T47D (cell line): ENCODE measurements at places on chromosomes 7 and 10.

- peak; percentile 92 for DNase-seq
Measured at GRCh38 chr10:97327348-97328294, 6.9 kb downstream of the FRAT2 start.

- no peak for DNase-seq
Measured at GRCh38 chr10:132504501-132505272, 32.9 kb upstream of the INPP5A start.

DNA sequence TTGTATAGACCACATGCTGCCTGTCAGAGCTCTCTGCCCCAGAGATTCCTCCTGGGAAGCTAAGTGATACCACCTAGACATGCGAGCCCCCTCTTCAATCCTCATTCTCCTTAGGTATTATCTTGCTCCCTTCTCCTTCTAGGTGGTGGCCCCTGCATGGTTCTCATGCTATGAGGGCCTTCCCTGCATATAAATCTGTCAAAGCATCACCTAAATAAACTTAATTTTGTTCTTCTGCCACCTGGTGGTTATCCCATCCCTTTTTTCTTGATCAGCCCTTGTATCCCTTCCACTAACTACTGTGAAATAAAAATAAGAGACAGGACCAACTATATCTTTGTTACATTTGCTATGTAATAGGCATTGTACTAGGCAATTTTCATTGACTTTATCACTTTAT is 242.1 kb downstream of the CDC14C start:
- peak; percentile 37 for DNase-seq

DNA sequence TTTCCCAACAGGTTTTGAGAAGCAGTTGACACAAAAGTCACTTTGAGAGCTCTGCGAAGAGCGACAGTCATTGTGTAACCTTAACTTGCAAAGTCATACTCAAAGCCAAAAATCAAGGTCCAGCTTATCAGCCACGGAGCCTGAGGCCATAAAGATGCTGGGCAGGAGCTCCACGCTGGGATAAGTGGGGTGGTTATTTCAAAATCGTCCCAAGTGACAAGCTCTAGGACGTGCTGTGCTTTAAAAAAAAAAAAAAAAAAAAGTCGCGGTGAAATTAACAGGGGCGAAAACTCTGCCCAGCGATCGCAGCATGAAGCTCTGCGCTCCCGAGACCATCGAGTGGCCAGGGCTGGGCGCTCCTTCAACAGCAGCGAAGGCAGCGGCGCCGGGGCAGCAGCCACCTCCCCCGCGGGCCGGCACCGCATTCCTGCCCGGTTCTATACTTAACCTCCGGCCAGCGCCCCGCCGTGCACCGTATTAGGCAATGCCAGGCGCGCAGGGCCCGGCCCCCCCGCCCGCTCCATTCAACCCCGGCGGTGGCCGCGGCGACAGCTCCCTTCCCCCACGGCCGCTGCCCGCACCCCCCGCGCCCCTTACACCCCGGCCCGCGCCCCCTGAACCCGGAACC is 657 bp downstream of the HACD1 start:
- DNase-seq, result peak; percentile 73

DNA sequence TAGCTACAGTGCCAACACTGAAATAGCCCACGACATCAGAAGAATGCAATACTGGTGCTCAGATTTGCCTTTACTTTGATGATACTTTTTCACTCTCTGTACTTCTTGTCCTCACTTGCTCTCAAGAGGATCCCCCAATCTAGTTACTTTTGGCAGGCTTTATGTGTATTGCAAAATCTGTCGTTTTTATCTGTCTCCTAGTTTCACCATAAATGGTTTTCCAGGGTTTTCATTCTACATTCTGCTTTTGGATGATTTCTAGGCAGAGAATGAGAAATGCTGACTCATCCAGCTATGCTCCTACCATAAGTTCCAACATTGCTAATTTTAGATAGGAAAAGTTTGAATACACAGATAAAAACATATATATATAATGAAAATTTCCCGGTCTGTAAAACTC is 659.5 kb upstream of the NRG3 start:
- no peak for DNase-seq

DNA sequence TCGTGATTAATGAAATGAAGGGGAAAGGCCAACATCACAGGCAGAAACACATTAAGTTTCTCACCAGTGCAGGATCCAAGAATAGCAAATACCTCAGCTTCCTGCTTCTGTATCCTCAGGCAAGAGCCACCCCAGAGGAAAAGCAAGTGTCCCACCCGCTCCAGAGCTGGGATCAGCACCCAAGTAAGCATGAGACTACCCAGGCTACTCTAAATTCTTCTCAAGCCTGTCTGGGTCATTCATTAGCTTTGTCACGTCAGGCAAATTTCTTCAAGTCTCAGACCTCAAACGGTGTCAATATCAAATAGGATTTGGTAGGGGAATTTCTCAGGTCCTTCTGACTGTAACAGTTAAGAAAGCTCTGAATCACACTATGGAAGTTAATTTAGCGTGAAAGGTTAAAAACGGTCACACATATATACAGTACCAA is 59.0 kb downstream of the GNA12 start:
- no peak for DNase-seq

- DNase-seq, result no peak
Measured at GRCh38 chr10:75451831-75452230, 20.4 kb downstream of the LRMDA start.

DNA sequence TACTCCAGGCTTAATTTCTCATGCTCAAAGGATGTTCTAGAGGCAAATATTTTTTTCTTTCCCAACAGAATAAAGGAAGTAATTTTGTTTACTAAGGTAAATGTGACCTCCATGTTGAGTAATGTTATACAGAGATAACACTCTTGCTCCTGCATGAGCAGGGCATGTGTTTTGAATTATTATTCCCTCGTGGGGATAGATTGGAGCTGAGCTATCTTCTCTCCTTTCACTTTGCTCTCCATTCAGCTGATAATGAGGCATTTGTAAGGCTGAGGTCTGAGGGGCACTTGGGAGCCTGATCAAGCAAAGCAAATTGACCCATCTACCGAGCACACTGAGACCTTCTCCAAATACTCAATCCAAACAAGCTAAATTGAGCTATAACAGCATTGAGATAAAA is 50.7 kb upstream of the GHITM start:
- no peak for DNase-seq
